ENCODE measurements at places on chromosomes 7 and 10.

- no peak for DNase-seq
Measured at GRCh38 chr10:124878457-124878739, 63.5 kb upstream of the ZRANB1 start.

DNA sequence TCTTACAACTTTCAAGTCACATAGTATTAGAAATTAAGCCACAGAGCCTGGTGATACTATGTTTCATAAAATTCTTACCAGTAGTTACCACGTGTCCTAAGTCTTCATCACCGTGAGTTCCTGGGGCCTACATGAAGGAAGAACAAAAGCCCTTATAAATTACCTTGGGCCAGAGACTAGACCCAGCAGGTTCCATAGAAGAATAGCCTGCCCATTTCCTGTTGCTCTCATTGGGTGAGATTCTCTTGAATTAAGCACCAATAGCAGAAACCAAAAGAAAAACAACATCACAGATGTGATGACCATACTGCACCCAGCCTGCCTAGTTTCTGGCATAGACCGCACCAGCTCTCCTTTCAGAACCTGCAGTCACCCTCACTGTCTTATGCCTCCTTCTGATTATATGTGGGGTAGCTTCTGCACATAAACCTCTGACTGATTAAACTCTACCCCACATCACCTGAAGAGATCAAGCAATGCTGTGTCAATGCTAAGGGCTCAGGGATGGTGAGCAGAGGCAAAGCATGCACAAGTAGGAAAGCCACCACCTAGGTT, 18.0 kb upstream of the SEM1 start:
- no peak for DNase-seq

- DNase-seq, result no peak
Measured at GRCh38 chr7:26441002-26441521, 149.4 kb downstream of the SNX10 start.

GRCh38 chr7:76372984-76373833, 14.4 kb upstream of the YWHAG start:
- no peak for DNase-seq

- no peak for DNase-seq
Measured at GRCh38 chr7:98242342-98242741, 9.7 kb downstream of the TECPR1 start.

GRCh38 chr10:62054830-62055229, 153.3 kb downstream of the ARID5B start:
- DNase-seq, result no peak

DNA sequence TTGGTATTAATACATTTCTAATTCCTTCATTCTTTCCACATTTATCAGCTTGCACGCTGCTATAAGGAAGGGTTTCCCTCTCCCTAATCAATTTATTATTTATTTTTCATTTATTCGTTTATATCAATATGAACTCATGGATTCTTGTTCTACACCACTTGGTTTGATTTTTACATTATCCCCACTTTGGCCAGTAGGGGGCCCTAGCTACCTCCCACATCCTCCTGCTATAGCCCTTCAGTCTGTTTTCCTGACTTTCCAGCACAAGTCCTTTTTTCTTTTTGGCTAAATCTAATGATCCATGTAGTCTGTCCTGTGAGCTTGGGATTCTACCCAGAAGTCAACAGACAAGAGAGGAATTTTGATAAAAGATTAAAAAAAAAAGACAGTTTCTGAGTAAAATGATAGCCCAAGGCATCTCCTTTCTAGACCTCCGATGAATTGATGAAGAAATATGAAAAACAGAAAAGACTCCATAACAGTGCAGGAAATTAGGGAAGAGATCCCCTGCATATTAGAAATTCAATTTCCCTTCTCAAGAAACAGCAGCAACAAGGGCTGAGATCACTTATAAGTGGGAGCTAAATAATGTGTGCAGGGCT, 47.7 kb downstream of the LYZL2 start:
- no peak for DNase-seq

- DNase-seq, result no peak
Measured at GRCh38 chr7:68581417-68581816, 1016.9 kb upstream of the AUTS2 start.

DNA sequence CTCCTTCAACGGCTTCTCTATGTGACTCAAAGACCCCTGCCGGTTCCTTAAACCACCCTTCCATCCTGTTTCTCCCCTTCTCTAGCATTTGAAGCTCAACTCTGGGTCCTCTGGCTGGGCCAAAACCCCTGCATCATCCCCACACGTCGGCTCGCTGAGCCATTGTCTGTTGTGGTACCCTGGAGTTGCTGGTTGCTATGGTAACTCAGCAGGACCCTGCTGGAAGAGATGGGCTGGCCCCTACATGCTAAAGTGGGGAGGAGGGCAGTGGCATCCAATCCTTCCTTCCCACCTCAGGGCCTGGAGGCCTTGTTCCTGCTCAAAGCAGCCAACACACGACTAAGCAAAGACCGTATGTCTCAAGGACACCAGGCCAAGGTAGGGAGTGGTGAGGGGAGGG, 452.5 kb downstream of the PLXNA4 start:
- no peak for DNase-seq

DNA sequence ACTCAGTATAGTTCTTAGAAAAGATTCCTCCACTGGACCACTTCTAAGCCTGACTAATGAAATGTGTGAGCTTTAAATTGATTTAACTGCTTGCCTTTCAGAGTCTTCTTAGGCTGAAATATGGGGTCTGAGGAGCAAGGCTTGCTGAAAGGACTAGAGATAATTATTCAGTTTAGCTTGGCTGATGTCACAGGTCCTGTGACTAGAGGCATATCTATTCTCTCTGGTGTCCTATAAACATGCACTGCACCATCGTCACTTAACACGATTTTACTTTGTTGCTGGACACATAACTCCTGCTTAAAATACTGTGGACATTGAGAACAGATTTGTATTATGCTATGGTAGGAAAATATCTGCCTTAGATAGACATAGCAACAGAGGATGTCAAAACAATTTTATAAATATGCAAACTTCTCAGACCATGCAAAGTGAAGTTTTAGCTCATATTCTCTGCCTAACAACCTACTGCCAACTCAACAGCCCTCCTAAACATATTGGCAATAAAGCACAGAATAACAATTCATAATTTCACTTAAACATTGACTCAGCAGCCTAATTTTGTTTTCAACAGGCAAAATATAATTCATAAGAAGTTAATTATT, 80.2 kb downstream of the RNF133 start:
- no peak for DNase-seq

- DNase-seq, result no peak
Measured at GRCh38 chr7:99653754-99654153, 26.0 kb downstream of the CYP3A5 start.

DNA sequence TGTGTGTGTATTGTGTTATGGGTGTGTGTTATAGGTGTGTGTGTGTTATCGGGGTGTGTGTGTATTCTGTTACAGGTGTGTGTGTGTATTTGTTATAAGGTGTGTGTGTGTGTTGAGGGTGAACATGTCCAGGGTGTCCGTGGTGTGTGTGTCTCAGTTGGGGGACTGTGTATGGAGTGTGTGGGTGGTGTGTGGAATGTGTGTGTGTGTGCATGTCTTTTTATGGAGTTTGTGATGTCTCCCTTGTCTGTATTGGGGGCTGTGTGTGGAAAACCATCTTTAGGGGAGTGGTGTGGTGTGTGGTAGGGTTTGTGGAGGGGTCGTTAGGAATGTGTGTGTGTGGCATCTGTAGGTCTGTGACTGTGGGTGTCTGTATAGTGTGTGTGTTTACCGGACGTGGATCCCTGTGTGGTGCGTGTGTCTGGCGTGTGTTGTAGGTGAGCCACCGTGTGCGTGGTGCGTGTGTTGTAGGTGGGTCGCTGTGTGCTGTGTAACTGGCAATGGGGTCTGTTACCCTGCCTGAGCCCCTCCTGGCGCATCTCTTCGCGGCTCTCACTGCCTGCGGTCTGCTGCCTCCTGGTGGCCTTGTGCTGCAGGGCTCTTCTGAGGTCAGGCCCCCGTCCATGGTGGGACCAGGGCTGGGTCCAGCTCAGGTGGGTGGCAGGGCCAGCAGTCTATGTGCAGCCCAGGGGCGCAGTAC, 61.7 kb downstream of the PALD1 start:
- no peak for DNase-seq

GRCh38 chr7:1895664-1896515, 225.8 kb downstream of the ELFN1 start:
- DNase-seq, result no peak

- DNase-seq, result no peak
Measured at GRCh38 chr10:34434119-34434594, 380.9 kb downstream of the PARD3 start.

DNA sequence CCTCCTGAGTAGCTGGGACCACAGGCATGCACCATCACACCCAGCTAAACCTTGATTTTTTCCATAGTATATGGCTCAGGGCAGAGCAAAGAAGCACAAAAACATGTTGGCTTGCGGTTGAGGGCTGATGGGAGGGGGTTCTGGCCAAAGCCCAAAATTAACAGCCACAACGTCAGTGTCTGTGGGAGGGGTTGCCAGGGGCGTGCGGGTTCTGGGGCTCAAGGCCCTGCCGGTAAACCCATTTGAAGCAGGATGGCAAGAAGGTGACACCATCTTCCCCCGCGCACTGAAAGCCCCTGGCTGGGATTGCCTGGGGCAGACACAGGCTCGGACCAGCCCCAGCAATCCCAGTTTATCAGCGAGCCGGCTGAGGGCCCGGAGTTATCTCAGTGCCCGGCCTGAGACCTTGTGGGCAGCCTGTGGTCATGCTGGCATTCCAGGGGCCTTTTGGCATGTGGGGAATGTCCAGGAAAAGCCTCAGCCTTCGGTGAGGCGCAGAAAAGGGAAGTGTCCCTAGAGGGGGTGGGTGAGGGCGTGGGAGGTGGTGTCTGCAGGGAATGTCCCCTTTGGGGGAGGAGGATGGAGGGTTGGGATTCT, 167.7 kb upstream of the TNRC18 start:
- DNase-seq, result no peak

DNA sequence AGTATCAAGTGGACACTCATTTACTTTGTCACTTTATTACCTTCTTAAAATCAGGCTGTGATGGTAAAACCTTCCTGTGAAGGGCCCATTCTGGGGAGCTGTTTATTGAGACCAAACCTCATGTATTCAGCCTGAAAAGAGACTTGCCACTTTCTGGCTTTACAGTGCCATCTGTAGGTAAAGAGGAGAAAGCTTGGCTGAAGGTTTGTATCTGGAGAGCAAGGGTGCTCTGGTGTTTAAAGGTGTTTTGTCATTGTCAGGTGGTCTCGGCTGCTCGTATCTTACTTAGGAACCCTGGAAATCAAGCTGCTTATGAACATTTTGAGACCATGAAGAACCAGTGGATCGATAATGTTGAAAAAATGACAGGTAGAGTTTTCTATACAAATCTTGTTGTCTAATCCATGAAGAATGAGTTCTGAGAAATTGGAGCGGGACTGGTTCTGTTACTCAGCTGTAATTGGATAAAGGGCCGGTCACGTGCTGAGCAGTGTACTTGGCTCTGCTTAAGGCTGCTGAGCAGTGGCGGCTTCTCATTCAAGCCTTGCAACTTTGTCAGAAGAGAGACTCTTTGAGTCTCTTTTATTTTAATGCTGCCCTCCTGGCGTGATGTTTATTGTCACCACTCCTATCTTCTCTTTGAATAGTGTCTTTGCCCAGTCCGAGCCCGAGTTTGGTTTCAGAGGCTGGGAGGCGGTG, 46.9 kb downstream of the AP3M1 start:
- no peak for DNase-seq
